Esophagus mucosa (tissue), 1 donor: ENCODE measurements at places on chromosomes 4 and X. TPM values are rescaled to one million over a fixed set of nuclear protein-coding genes. Genes with fewer than 3 reads are reported as not detected.

- no peak for ATAC-seq
Observed at GRCh38 chr4:114603497-114603896, 4.9 kb downstream of the UGT8 start.

Gene TRAPPC11
- total RNA-seq, result 22.7 TPM

DNA sequence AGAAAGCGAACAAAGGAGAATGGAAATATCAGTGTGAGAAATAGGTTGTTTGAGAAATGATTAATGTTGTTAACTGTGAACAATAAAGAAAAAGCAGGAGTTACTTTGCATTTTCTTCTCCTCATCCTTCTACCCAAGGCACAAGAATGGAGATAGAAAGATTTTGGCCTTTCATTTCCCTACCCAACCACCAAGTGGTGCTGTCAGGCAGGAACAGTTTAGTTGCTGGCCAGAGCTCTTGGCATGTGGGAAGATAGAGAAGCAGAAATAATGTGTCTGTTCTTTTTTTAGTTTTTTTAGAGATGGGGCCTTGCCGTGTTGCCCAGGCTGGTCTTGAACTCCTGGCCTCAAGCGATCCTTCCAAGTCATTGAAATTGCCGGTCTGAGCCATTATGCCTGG is 12.8 kb downstream of the HOPX start:
- ATAC-seq, result no peak

- ATAC-seq, result no peak
Observed at GRCh38 chr4:152112190-152112589, 351.4 kb upstream of the GATB start.

- peak; percentile 66 for ATAC-seq
Observed at GRCh38 chrX:110853610-110854009, 58.0 kb upstream of the CHRDL1 start.

DNA sequence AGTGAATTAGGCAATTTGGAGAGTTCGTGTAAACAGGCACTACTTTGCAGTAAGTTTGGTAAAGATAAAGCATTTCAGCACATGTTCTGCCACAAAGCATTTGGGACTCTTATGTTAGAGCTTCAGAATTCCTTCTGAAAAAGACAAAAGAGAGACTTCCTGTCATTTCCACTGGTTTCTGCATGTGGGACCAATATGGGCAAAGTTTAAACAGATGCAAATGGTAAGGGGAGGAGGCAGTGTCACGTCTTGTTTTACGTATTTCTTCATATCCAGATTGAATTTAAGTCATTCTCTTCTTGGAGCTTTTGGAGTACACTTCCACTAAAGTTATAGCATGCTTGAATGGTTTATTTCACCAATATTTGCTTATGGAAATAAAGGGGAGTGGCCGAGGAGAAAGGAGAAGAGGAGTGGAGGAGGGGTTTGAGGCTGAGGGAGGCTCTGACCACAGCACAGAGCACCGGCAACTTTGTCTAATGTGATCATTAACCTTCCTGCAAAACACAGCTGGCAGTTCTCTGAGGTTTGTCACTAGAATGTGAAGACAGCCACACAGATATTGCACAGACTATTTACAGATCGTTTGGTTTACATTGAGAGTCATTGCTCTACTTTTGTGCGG is at the start of gene APELA:
APELA (plus strand) TSS at position 479 of the 625 bp plus-strand sequence. CDS start 154 bp downstream, outside the sequence.
- no peak for ATAC-seq

Gene TRIML1
- not detected for total RNA-seq

- no peak for ATAC-seq
Observed at GRCh38 chr4:142535009-142535408, 311.1 kb downstream of the INPP4B start.

DNA sequence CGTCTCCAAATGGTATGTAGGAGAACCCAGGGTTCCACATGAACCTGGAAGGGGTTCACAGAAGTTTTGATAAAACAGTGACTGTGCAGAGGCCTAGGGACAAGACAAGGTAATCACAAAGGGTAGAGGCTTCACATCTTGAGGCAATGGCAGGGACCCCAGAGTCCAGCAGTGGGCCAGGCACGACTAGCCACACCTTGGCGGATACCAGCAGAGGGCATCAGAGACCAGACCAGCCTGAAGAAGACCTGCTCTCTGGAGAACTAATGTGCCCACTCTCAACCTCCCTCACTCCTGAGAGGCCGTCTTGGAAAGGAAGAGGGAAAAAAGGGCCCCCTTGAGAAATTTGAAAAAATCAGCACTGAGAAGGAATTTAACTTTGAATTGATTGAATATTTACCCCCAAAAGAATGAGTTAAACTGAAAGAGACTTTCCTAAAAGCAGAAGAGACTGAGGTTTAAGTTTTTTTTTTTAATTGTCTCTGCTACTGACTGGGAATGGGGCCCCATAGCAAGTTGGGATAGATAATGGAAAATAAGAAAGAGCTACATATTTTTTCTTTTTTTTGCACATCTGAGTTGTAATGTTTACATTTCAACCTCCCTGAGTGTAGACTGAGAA is 243.8 kb upstream of the JADE1 start:
- no peak for ATAC-seq

GRCh38 chr4:3529363-3529762 is 2.9 kb downstream of the LRPAP1 start:
- ATAC-seq, result no peak

DNA sequence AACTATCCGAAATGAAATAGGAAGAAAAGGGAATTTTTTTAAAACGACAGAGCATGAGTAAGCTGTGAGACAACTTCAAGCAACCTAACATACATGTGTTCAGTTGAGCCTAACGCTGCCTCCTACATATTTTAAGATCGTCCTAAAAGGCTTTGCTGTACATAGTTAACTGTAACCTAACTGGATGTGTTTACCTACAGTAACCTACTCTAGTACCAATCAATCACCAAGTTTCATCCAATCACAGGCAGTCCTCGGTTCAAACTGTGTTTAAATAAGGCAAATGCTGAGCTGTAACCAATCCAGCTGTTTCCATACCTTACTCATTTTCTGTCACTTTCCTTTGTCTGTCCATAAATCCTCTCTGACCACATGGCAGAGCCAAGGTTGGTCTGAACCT is 17.1 kb downstream of the RCHY1 start:
- ATAC-seq, result no peak

DNA sequence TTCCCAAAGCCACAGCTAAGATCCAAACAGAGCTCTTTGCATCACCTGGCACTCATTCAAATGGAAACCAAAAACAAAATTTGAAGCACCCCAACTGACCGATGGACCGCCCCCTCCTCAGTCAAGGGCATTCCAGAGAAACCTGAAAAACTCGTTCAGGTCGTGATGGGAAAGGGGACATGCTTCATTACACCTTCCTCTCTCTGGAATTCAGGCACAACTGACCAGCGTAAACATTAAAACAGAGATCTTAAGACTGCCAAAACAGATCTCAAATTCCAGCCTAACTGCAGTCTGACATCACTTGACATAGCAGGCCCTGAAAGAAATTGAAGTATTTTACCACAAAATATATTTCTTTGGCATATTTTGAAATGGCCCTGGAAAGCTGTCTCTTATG is 28.5 kb downstream of the PTTG2 start:
- no peak for ATAC-seq

GRCh38 chrX:6968231-6968630 is 179.3 kb upstream of the STS start:
- no peak for ATAC-seq

DNA sequence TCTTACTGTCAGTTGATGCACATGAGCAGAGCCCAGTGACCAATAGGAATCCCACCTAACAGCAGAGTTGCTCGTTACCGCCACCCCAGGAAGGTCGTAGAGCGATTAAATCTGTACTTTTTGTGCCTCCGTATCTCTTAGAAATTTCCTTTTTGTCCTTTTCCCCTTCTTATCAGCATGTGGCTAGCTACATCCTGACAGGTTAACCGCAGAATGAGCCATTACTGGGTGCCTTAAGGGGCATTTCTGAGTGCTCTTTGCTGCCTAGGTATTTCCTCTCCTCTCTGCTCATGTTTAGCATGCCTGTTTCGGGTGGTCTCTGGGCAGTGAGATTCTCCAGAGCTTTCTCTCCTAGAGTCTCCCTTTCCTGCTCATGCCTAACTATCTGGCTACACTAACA is 530.5 kb downstream of the FAM133A start:
- no peak for ATAC-seq

- ATAC-seq, result no peak
Observed at GRCh38 chr4:143402776-143403552, 66.3 kb downstream of the GAB1 start.

- ATAC-seq, result peak; percentile 67
Observed at GRCh38 chrX:39899856-39900776, 197.6 kb downstream of the BCOR start.

Gene HTR2C
- total RNA-seq, result not detected

DNA sequence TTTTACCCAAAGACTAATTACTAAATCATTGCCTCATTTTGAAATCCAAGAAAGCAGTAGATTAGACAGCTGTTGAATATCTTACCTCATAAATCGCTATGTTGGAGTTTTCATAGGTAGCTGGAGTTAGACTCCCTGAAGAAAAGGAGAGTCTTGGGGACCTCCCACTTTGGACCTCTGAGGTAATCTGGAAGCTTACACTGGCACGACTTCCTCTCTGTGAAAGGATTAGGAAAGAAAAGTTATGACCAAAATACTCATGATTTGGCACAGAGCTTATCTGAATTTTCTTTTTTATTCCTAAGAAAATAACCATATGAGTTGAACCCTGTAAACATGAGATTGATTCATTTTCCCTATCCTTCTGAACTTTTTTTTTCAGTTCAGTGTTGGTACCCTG is 40.6 kb downstream of the GUCY2F start:
- no peak for ATAC-seq

Gene HHIP
- total RNA-seq, result not detected
